Urinary bladder (tissue), 4 donors: ENCODE measurements at places on chromosomes 7 and 10.

DNA sequence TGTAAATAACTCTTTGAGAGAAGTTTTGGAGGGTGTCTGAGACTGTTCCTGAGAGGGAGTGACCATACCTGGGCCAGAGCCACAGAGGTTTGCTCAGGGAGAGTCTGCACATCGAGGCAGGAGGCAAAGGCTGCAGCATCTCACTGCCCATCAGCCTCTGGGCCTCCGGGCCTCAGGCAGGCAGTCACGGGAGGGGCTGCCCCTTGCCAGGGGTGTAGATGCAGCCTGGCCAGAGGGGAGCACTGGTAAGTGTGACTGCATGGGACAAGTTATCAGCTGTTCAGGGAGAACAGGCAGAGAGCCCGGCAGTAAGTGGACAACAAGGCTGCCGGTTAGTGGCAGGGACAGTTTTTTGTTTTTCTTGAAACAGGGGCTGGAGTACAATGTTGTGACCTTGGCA is 55.9 kb downstream of the ZNF467 start:
- no peak for DNase-seq

GRCh38 chr10:97879241-97879640 is 29.6 kb downstream of the GOLGA7B start:
- no peak for DNase-seq

DNA sequence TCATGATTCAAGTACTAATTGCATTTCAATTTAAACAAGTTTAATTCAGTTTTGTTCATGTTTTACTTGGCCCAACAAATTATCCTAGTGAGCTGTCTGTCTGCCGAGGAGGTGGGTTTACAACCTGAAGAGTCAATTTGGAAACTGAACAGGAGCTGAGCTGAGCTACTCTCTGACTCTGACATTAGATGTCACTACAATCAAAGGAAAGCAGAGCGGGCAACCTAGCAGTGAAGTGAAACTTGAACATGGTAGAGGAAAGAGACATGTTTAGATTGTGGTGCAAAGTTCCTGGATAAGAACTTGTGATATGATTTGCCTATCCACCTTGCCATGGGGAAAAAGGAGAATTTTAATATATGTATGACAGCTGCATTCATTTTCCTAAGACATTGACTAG is 9.6 kb upstream of the AGR3 start:
- peak; percentile 53 for DNase-seq

- no peak for DNase-seq
Measured at GRCh38 chr10:125165584-125166573, 5.5 kb upstream of the CTBP2 start.

DNA sequence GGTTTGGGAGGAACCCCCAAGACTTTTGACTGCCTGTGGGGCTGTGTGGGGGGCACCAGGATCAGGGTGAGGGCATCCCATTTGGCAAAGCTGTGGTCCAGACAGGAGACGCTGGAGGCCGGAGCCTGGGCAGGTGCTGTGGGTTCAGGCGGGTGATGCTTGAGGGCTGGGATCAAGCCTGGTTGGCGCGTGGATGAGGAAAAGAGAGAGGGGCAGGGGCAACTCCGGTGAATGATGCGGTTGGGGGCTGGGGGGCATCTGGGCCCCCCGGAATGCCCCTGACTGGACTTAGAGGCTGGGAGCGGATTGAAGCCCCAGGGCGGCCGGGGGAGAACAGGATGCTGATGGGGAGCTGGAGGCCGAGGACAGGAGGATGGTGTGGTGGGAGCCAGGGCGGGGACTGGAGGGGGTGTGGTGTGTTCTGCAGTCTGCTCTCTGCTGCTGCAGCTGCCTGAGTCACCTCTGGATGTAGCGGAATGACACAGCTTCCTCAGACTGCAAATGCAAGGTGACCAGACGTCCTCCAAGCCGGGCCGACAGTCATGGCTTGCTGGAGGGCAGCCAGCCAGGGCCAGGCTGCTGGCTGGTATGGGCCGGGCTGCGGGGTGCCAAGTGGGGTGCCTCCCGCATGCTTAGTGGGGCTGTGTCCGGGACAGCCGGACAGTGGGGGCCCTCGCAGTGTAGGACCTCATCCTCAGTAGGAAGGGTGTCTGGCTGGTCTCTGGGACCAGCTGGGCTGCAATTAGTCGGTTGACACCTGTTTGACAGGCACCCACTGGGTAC is 3.2 kb downstream of the MAFK start:
- no peak for DNase-seq

DNA sequence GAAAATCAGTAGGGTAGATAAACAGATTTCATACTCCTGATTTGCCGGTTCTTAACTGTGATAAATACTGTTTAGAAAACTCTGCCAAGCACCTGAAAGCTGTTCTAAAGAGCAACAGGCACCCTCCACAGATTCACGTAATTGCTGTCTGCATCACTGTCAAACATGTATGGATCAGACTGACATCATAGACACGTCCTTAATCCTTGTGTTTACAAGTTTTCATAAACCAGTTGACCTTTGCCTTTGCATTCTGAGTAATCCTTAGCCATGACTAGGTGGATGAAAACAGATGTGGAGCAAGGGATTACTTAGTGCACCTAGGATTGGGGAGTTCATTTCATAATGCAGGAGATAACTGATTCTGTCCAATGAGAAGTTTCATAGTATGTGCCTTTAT is 41.6 kb downstream of the SLC39A12 start:
- DNase-seq, result no peak

GRCh38 chr10:132601567-132601966 is 64.0 kb downstream of the INPP5A start:
- no peak for DNase-seq

DNA sequence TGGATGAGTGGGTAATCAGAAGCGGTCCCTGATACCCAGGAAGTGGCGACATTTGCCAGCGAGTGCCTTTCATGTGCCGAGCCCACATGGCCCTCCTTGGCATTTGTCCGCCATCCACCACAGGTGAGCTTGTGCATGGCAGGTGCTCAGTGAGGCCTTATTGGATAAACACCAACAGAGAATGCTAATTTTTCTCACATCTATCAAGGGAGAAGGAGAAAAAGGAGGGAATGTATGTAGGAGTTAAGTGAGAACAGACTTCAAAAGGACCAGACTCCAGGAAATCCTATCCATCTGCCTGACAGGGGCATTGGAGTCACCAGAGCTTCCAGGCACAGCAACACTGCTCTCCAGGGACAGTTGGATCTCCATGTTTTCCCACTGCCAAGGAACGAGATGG is 143.5 kb upstream of the ZMIZ1 start:
- DNase-seq, result no peak

DNA sequence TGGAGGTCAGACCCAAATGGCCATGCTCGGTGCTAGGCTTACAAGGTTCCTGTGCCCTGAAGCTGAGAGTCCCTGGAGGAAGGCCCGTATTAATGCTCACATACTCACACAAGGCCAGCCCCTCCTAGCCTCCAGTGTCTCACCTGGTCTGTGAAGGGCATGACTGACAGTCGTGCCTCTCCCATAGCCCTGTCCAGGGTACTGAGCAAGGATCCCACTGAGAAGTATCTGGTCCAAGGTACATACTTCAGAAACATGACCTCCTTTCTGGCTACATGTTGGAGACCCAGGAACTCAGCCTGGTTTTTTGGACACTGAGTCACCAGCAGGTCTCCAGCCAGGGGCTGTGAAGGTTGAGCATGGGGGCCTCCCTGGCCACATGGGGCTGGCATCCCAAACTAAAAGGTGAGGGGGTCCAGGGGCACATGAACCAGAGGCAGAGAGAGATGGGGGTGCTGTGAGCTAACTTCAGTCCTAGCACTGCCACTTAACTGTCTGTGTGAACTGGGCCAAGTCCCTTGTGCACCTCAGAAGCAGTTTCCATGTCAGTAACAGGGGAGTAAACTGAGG is 17.6 kb upstream of the RASGEF1A start:
- no peak for DNase-seq

- DNase-seq, result no peak
Measured at GRCh38 chr7:65832281-65832680, 40.6 kb upstream of the VKORC1L1 start.

DNA sequence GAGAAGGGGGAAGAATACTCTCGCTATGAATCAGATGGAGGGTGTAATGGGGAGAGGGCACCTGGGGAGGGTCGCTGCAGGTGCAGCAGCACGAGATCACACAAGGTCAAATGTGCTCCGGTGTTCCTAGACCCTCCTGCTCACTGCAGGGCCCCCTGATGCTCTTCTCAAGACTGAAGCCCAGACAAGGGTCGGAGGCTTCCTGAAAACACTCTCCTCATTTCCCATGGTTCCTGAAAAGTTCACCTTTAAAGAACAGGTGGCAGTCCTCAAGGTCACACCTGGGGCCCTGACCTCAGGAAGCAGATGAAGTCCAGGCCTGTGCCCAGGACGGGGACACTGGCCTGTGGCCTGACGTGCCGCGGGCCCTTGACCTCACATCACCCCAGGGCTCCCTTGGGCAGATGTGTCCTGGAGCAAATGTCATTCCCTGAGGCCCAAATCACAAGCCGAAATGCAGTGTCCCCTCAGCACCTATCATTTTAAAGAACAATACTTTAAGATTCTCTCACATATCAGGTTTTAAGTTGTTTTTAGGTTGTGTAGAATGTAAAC is 289.8 kb downstream of the GLRX3 start:
- DNase-seq, result no peak

DNA sequence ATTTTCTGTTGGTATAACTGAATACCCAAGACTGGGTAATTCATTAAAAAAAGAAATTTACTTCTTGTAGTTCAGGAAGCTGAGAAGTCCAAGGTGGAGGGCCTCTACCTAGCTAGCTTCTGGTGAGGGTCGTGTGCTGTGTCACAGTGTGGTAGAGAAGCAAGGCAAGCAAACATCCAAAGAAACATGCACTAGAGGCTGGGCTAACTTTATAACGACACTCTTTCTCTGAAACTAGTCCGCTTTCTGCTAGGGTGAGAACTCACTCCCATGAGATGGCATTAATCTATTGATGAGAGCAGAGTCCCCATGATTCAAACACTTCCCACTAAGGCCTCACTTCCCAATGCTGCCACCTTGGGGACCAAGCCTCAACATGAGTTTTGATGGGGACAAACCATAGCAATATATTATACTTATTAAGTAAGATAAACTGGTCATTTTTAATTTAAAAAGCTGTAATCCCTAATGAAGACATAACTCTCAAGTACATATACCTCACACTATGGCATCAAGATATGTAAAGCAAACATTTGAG is 50.8 kb downstream of the PHYHIPL start:
- DNase-seq, result no peak

GRCh38 chr7:130956417-130957136 is 222.6 kb upstream of the KLF14 start:
- no peak for DNase-seq

- no peak for DNase-seq
Measured at GRCh38 chr7:157874870-157875229, 538.0 kb downstream of the DNAJB6 start.

DNA sequence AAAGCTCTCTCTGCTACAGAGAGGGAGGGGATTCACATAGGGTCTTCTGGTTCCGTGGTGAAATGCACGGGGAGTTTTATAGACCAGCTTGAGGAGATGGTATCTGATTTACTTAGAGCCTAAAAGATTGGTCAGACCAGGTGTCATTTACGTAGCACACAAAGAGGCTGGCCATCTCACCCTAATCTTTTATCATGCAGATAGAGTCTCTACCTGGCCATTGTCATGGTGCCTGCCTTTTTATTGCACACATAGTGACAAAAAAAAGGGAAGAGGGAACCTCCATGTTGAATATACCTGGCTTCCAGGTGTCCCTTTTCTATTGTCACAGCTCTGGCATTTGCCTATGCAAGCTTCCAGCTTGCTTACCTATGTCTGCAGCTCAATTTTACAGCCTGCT is 1456.1 kb downstream of the GATA3 start:
- DNase-seq, result no peak

DNA sequence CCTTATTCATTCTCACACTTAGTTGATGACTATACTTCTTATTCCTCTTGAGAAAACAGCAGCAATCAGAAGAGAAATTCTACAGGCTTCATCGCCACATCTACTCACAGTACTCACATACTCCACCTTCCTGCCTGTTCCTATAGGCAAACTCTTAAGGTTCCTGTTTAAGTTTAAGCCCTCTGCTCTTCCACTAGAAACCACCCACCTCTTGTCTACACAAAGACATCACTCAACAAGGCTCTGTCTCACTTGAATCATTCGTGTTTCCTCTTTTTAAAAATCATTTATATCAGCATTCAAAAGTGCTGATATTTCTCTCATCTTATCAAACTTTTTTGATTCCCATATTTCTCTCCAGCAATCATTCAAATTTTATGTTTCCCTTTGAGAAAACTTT is 85.5 kb upstream of the ADO start:
- no peak for DNase-seq

GRCh38 chr10:96513305-96513697 is 425 bp downstream of the TLL2 start:
- no peak for DNase-seq

DNA sequence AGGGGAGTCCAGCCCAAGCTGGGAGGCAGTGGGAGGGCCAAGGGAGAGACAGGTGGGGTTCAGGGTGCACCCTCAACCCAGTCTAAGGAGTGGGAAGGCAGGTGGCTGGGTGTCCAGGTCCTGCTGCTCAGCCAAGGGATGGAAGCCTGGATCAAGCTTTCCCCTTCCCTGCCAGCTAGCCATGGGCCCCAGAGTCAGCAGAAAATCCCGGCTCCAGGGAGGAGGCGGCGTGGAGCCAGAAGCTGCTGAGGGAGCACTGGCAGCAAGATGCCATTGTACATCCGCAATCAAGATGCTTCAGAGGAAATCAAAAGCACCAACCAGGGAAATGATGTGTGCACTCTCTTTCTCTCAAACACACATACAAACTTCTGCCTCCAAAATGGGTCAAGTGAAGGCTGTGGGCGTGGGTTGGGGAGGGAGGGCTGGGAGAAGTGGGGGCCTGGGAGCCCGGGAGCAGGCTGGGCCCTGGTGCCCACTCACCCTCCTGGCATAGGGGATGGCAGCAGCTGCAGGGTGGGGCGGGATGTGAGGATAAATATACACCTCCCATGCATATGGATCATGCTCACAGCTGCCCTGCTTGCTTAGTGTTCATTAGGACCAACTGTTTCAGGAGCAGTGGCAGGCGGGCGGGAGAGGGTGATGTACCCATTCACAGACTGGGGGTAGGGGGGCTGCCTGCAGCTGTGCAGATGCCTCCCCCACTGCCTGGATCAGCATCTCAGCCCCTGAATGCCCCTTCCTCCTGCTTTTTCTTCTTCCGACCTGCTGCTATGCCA is 24.2 kb downstream of the TRIM8 start:
- DNase-seq, result no peak

DNA sequence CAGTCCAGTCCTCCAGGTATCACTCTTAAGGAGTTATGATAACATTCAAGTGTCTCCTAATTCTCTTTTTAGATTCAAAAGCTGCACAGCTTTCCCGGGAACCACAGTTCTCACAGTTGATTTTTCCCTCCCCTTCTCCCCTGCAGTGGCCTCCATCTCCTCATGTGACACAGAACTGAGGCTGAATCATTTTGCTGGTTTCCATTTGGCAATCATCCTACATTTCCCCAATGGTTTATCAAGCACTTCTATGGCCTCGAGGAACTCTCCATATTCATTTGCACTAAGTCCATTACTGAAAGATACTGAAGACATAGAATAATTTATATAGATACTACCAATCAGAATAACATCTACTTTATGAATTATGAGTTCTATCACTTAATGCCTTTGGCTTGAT is 484.9 kb downstream of the GPAM start:
- no peak for DNase-seq

GRCh38 chr10:131784363-131785120 is 116.3 kb upstream of the PPP2R2D start:
- DNase-seq, result no peak

- DNase-seq, result no peak
Measured at GRCh38 chr7:44805950-44806349, 9.5 kb downstream of the PPIA start.
